Amniotic epithelial cell (primary cell): ENCODE measurements at places on chromosomes 6 and 20.

DNA sequence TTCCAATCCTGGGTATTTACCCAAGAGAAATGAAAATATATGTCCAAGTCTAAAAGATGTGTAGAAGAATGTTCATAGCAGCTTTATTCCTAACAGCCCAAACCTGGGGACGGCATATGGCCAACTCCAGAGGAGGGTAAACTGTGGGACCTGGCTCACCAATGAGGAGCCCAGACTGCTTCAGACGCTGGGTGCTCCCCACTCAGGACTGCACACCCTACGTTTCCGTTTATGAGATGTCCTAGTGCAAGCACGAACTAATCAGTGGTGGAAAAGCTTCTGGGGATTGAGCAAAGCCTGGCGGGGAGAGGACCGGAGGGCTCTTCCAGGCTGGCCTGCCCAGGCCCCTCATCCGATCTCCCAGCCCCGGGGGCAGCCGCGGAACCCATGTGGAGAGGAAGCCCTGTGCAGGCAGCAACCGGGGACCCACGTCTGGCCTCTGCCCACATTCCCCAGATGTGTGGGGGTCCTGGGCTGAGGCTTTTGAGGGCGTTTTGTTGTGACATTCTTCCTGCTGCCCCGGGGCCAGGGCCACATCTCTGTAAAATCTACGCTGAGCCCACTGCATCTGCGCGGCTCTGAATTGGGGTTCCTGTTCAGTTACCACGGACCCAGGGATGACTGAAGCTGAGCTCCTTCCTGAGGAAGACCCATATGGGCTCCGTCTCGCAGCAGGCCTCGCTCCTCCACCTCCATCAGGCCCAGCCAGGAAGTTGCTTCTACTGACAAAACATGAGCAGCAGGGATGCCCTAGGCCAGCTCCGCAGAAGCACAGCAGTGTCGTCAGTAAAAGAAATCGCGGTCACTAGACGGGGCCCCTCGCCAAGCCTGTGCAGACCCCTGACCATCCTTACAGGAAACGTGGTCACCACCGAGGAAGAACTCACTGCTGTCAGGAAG, 188.0 kb downstream of the DLL1 start:
- no peak for DNase-seq

DNA sequence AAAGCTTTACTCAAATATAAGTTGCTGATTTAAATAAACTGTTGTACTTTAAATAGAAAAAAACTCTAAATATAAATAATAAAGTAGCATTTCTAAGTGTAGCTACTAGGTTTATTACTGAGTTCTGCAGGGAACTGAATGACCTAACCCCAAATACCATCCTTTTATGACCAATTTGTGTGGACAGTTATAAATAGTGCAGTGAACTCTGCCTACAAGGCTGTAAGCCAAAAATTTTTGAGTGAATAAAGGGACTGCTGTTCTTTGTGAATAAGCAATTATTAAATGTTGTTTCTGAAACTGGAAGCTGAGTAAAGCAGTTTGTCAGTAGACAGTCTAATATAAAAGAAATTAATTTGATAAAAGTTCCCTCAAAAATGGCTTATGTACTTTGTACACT, 90.8 kb upstream of the ELOVL5 start:
- peak; percentile 72 for DNase-seq

DNA sequence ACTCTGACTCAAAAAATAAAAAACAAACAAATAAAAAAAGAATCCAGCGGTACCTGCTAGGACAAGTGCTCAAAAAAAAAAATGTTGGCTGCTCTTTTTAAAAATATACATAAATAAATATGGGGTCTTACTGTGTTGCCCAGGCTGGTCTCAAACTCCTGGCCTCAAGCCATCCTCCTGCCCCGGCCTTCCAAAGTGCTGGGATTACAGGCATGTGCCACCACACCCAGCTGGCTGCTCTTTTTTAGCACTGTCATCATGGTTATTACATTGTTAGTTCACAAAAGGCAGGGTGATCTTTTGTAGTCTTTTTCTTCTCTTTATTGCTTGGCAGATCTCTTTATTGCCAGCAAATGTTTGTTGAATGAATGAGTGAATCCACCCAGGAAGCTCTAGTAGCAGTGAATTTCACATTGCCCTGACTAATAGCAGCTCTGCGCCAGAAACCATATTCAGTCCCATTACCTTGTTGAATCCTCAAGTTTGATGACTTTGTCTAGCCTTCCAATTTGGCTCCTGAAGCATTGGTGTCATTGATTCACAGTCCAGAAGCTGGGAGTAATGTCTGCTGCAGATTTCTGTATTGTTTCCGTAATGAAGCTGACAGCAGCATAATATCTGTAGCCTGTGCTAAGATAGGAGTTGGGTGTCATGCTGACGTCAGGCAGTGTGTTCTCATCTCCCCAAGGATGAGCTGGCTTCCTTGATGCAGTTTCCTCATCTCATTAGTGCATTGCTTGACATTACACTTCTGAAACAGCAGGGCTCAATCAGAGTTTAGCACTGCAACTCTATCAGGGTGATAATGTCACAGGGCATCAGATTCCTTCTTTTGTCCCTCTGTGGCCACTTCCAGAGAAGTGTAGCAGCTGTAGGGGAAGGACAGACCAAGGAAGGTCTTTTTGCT, 84.9 kb upstream of the TGM3 start:
- peak; percentile 66 for DNase-seq

GRCh38 chr20:15763366-15763765, 809.9 kb downstream of the KIF16B start:
- no peak for DNase-seq

GRCh38 chr6:31174378-31174777, 3.9 kb upstream of the POU5F1 start:
- no peak for DNase-seq

DNA sequence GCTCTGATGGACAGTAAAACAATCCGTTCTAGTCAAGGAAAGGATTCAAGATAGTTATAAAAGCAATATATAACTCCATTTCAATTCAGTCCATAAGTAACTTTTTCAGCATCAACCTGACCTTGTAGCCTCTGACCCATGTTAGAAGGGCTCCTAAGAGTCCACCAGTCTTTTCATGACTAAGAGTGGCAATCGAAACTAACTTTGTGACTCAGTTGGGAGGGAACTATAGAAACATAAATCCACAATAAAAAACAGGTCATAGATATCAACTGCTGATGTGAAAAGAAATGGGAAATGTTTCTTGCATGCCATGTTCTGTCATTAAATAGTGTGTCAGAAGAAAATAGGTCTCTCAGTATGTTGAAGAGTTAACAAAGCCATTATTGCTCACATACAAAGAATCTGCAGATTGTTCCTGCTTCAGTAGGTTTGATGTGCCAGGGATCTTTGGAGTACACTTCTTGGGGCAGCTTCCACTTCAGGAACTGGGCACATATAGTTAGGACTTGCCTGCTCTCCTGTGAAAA, 16.2 kb upstream of the RBL1 start:
- DNase-seq, result no peak

DNA sequence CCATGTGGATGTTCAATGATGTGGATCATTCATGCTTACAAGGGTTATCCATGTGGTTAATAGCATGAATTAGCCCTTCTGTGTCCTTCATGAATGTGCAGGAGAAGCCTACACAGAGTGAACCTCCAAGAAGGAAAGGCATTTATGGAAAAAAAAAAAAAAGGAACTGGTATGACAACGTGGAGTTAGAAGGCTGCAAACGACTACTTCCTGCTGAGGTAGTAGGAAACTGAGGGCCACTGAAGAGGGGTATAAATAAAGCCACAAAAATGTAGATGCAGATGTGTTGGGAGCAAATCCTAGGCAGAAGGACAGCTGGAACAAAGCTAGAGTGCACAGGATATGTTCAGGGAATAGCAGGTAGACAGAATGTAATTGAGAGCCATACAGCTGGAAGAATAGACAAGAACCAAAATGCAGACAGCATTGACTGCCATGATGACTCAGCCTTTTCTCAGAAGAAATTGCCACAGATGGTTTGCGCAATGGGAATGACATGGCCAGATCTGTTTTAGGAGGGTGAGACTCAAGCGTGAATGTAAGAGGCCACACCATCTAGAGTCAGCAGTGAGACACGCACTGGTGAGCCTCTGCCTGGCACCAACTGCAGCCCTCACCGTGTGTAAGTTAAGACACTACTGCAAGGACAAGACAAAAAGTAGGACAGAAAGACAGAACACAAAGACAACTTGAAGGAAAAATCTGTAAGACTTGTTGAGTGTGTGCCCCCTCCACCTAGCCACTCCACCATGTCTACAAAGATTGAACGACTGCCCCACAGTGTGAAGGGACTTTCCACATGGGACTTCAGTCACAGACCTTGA, 79.8 kb downstream of the KIF13A start:
- DNase-seq, result peak; percentile 98

- no peak for DNase-seq
Observed at GRCh38 chr20:34938466-34939163, 17.0 kb downstream of the GSS start.

DNA sequence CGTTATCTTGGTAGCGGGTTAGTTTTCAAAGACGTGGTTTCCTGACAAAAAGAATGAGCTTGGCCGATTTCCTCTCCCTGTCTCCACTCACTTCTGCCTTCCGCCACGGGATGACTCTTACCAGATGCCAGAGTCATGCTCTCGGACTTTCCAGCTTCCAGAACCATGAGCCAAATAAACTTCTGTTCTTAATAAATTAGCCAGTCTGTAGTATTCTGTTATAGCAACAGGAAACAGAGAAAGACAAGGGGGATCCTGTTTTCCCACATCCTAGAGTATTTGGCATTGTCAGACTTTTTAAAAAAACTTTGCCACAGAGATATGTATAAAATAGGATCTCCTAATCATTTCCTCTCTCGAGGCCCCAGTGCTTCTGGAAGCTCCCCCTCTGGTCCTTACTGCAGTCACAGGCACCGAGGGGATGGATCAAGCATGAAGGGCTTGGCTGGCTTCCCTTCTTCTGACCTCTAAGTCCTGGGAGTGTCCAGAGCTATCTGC, 84.9 kb upstream of the NAA20 start:
- peak; percentile 94 for DNase-seq

GRCh38 chr6:163646866-163647265, 232.3 kb downstream of the QKI start:
- no peak for DNase-seq

- no peak for DNase-seq
Observed at GRCh38 chr20:15705975-15706374, 867.3 kb downstream of the KIF16B start.

GRCh38 chr20:51393571-51393970, 148.9 kb downstream of the NFATC2 start:
- DNase-seq, result no peak

GRCh38 chr6:47138046-47138445, 95.9 kb upstream of the ADGRF1 start:
- peak; percentile 48 for DNase-seq

- no peak for DNase-seq
Observed at GRCh38 chr6:40910260-40910893, 128.6 kb downstream of the UNC5CL start.

DNA sequence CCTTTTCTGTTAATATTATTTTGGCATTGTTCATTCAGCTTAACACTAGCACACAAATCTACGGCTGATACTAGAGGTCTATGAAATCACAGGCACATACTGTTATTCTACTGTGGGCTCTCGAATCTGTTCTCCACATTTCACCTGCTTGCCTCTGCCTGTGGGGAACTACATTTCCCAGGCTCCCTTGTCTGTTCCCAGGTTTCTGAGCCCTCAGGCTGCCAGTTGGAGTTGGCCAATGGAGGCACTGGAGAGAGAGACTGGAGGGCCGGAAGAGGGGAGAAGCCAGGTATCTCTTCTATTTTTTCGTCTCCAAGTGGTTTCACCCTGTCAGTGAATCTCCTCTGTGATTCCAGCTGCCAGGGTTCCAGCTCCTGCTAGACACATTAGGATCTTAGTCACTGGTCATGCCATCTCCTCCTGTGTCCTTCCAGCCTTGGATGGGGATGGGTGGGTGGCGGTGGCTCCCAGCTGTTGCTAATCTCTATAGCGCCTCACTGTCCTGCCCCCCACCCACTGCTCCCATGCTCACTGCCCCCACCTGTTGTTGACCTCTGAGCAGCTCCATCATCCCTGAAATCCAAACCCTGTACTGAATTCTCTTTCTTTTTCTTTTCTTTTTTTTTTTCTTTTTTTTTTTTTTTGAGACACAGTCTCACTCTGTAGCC, 188.2 kb downstream of the LRFN2 start:
- DNase-seq, result no peak

- DNase-seq, result peak; percentile 33
Observed at GRCh38 chr20:45861221-45862075, 4.0 kb downstream of the ZSWIM3 start.

GRCh38 chr20:58694241-58695083, 1.9 kb downstream of the NPEPL1 start:
- no peak for DNase-seq

DNA sequence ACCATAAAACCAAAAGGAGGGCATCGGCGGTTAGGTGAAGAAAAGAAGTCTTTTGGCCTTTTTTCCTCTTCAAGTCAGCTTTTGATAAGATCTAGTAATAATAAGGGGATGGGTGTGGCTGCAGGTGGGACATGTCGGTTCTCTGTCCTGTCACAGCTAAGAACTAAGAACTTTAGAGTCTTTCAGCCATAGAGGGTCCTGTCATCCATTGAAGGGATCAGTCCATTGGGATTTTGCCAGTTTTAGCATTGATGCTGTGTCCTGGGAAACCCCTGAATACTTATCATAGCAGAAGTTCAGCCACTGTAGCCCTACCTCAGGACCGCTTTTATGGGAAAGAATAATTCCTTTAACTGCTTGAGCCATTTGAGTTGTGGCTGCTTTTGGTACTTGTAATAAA, 18.2 kb upstream of the SCP2D1 start:
- DNase-seq, result no peak
